ENCODE measurements at places on chromosomes 2 and 18.

DNA sequence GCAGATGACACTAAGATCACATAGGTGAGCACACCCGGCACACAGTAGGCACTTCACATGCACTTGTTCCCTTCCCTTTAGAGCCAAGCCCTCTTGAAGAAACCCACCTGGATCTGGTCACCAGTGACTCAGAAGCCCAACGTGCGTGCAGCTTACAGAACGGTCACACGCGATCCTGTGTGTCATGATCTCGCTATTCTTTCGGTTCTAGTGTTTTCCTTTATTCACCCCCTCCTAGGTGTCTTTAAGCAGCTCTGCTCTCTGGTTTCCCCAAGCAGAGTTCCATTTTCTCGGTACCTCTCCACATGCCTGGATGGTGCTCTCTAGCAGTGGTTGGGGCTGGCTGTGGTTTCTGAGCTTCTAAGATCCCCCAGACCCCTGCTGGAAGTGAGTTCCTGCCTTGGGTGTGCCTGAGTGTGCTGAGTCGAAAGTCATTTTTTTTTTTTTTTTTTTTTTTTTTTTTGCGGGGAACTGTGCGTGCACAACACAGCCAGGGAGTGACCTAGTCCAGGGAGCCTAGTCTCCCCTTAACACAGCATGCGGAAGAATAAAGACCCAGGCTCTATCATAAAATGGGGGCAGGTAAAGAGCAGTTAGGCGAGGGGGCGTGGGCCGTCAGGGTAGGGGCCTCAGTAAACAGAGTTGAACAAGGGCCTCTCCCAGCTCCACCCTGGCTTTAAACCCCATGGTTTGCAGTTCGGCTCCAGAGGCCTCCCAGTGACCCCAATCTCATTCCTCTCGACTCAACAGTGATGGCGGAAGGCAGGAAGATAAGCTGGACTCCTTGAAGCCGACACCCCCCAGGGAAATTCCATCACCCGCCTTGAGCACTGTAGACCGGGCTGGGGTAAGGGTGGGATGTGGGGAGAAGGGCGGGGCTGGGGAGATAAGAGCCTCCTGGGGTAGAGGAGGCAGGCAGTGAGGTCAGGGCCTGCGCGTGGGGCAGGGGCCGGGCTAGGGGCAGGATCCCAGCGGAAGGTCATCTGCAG lies 29.8 kb upstream of the DNMT3A start:
- DNase-seq, result no peak

DNA sequence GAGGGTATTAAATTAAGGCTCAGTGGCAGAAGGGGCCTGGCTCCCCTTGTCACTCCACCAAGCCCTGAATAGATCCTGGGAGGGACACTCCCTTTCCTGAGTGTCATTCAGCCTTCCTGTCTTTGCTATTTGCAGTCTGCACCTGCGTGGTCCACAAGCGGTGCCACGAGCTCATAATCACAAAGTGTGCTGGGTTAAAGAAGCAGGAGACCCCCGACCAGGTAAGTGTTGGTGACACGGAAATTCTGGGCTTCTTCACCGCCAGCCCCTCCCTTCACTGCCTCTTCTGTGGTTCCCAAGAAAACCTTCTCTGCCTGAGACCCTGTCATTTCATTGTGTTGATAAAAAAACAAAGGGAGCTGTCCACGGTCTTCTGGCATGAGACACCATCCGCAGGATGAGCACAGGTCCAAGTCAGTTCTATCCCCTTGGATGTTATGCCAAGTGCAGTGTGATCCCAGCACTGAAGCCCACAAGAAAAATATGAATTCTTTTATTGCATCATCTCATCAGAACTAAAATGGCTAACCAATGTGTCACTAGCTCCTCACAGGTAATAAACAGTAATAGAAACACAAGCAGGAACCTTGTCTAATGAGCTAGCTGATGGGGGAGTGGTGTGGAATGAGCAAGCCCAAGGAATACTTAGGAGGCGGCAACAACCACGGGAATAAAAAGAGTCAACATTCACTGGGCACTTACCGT lies 316.9 kb upstream of the EPAS1 start:
- DNase-seq, result no peak

- no peak for DNase-seq
Observed at GRCh38 chr2:220894069-220894468, 678.0 kb downstream of the EPHA4 start.

DNA sequence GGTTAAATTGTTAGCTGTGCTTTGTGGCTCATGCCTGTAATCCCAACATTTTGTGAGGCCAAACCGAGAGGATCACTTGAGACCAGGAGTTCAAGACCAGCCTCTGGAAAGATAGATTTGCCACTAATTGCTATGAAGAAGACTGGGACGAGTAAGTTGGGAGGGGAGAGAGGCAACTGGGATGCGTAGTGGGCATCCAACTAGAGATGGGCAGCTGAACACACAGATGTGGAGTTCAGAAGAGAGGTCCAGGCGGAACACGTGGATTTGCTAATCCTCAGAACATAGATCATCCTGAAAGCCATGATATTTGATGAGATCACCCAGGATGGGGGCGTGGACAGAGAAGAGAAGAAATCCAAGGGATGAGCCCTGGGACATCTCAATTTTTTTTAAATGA lies 48.7 kb downstream of the CYP26B1 start:
- no peak for DNase-seq

GRCh38 chr18:39960550-39960949 lies 1994.5 kb upstream of the PIK3C3 start:
- no peak for DNase-seq

DNA sequence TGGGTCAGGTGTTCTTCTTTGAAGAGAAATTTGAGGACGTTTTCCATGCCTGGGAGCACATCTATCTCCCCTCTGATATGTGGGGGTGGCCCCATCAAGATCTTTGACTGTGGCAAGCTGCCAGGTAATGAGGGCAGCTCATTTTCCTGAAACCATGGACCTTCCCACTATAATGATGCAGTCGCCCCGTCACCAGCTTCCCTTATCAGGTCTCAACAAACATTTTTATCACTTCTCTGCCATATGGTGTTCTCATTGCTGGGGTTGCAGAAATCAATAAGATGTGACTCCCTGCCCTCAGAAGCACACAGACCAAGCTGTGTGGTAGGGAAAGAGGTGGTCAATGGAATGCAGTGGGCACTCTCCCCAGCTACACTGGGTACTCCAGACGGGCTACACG lies 48.4 kb upstream of the B3GNT7 start:
- DNase-seq, result no peak

DNA sequence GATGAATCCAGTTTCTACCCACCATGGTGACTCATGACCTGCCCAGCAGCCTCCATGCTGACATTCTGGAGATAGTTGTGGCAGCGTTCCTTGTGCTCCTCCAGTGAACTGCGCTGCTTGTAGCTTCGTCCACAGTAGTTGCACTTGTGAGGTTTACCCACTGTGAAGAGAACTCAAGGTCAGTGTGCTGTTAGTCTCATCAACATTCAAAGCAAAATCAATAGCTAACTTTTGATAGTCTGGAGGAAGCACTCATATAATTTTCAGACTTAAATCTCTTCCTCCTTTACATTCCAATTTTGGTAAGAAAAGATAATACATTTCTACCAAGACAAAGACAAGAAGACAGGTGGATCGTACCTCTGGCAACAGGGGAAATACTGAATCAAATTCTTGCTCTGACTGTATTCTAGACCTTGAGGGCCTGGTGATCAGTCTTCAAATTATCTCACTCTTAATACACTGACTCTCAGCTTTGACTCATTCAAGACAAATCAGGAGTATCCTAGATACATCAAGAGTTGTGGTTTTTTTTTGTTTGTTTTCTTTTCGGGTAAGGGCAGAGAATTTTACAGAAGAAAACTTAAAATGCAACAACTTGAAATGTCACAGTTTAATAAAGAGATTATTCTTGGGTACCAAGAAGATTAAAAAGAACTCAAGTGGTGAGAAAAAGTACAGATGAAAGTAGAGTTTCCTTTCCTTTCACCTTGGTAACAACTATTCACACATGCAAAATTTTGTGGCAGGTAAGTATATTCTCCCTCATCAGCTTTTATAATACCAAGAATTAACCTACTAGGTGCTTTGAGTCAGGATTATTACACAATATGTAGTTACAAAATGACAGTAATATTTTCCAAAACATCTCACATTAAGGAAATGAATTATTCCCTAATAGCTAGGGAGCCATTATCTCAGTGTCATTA lies 129.2 kb downstream of the IKZF2 start:
- DNase-seq, result no peak

DNA sequence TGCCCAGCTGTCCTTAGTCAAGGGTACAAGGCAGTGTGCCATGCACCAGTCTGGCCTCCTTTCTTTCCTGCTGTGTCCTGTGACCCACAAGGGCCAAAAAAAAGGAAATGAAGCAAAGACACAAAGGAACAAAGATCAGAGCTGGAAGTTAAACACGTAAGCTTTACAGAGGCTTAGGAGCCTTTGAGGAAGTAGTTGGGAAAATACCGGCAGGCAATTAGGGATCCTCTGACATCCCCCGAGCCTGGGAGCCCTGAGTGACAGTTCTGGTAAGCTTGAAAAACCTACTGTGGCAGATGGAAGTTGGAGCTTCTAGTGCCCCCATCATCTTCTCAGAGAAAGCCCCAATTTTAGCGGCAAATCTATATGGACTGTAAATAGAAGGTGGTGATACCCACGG lies 78.5 kb downstream of the SPRED2 start:
- DNase-seq, result no peak

GRCh38 chr2:139805441-139805840 lies 1025.3 kb upstream of the NXPH2 start:
- no peak for DNase-seq

DNA sequence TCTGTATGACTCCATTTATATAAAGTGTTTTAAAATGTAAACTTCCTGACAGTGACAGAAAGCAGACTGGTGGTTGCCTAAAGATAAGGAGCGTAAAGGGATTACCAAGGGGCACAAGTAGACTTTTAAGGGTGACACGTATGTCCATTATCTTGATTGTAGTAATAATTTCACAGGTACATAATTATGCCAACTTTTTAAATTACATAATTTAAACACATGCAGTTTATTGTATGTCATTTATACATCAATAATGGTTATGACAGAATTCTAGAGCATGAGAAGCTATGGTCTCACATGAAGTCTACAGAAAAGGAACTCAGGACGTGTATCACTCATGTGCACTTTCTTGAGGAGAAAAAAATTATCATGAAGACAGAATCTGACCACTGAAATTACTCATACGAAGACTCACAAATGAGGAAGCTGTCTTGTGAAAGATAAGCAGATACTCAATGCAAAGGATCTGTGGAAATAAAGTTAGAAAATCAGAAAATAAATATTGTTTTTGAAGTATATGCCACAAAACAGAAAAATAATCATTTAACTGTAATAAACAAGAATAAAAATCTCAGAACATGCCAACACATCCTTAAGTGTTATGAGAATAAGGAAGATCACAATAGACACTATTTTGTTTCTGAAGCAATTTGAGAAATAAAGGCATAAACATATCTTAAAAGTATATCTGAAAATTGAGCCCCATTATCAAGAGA lies 84.4 kb downstream of the TMEM131 start:
- no peak for DNase-seq

DNA sequence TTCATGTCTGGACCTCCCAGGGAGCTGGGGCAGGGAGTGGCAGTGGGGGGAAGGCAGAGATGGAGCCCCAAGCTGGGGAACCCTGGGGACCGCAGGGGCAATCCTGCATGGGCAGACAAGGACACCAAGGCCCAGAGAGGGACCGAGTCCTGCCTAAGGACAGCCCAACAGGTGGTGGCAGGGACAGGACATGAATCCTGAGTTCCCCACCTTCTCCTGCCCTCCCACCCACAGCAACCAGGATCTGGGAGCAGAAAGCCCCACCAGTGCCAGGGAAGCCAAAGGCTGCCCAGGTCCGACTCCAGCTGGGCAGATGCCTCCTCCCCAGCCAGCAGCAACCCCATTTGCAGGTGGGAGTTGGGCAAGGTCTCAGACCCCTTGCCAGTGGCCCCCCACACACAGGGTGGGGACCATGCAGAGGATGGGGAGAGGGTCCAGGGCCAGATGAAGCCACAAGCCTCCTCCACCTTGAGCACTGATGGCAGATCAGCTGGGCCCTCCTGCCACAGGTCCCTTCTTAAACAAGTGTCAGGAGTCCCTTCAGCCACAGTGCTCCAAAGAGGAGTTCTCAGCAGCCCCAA lies 6.3 kb downstream of the ADRA2B start:
- DNase-seq, result no peak

DNA sequence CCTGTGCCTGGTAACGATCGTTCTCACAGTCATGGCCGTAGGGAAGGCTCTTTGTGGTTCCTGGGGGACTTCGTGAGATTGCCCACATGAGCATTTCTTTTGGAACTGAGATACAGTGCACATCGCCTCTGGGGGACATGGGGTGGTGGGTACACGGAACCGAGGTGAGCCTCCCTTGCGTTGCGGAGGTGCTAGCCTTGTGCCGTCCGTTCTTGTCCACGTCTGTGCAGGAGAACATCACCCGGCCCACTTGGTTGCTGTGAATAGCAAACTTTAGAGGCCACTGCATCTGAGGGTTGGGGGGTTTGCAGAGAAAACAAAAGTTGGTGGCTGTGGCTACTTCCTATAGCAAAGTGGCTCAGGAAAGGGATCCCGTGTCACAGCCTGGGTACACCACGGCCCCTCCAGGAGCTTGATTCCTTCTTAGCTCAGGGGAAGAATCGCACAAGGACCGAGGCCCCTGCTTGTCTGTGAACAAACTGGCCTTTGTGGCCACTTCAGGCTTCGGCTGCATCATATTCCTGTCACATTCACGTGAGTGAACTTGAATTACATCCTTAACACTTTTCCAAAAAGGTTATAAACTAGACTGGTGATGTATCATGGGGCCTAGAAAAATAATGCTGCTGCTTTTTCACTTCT lies 72.6 kb downstream of the LRRFIP1 start:
- DNase-seq, result no peak

- DNase-seq, result peak; percentile 45
Observed at GRCh38 chr2:235444101-235444597, 49.7 kb upstream of the AGAP1 start.

GRCh38 chr2:199025146-199025545 lies 432.6 kb downstream of the SATB2 start:
- no peak for DNase-seq

- no peak for DNase-seq
Observed at GRCh38 chr2:95273566-95274290, 521 bp upstream of the PROM2 start.

DNA sequence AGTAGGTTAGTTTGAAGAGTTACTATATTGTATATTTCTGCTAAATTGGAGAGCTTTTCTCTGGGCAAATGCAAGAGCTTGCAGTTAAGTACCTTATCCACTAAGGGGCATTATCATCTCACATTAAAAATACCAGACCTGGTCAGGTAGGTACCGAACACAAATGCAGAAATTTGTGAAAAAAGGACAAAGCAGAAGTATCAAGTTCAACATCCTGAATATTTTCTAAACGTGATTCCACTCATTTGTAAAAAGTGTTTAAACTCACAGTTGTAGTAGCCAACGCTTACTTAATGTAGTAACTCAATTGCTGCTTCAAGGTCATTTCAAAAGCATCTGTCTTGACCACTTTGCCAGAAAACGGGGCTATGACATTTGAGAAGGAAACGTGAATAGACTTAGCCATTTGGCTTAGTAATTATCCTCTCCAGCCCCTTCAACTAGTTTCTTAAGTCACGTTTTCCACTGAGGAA lies 52.1 kb downstream of the CYRIA start:
- no peak for DNase-seq

- DNase-seq, result no peak
Observed at GRCh38 chr2:136393514-136393913, 275.6 kb upstream of the CXCR4 start.

All from HCT116 (cell line).